Nephron progenitor cell (in vitro differentiated cells): ENCODE measurements at places on chromosomes 16 and 17.
A peak's percentile ranks its signal among the peaks of the same experiment; 100 is the strongest.

GRCh38 chr17:29331708-29332085, 37.7 kb upstream of the NUFIP2 start:
- peak overlapping the region; percentile 1 for H3K27ac ChIP-seq
- no peaks in the 10 kb centered on the region for H3K36me3 ChIP-seq
- H3K27me3 ChIP-seq, result peaks cover 8% of the 10 kb centered on the region
- H3K4me3 ChIP-seq, result no peak overlapping the region
- H3K4me1 ChIP-seq, result no peaks in the 10 kb centered on the region

DNA sequence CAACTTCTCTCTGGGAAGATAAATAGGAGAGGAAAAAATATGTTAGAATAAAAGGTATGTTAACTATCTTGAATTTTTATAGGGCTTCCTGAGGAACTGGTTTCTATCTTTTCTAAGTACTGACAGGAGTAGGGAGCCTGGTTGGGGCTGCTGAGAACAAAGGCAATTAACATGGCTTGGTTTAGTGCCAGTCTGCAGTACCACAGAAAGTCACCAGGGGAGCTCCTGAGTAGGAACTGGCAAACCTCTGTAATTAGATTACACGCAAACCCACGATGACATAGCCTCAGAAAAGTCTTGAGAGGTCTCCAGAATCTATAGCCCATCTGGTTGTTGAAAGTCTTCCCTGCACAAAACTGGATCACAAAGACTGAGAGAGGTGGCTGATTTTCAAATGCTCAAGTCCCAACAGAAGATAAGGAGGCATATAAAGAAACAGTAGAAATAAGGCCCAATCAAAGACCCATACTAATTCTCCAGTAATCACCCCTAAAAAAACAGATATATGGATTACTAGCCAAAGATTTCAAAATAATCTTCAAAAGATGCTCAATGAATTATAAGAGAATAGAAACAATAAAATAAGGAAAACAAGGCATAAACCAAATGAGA, 11.7 kb upstream of the CNTNAP4 start:
- H3K27me3 ChIP-seq, result no peaks in the 10 kb centered on the region
- H3K4me1 ChIP-seq, result no peaks in the 10 kb centered on the region
- H3K36me3 ChIP-seq, result peaks cover 11% of the 10 kb centered on the region
- no peak overlapping the region for H3K27ac ChIP-seq
- peak; percentile 47 for DNase-seq

DNA sequence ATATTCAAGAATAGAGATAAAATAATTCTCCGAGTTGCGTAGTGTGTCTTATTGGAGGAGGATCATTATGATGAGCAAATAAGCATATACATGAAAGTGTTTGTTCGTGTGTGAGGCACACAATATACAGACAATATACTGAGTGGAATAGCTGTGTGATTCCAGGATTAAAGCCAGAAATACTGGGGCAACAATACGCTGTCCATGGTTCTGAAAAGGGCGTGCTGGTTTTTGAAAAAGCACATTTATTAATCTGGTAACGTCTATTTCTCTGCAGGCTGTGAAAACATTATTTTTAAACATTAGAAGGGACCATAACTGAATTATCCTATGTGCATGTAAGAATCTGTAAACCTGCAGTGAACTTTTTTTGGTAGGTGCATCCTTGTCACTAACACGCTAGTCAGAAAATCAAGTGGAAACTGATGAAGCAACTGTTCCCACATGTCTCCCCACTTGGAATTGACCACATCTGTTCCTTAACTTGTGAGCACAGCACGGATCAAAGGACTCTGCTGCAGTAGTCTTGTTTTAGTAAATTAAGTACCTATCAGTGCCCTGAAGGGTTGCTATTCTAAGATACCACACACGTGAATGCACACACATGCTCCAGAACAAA, 346.0 kb downstream of the GRIN2A start:
- H3K27ac ChIP-seq, result no peak overlapping the region
- no peak overlapping the region for H3K4me3 ChIP-seq
- no peaks in the 10 kb centered on the region for H3K36me3 ChIP-seq
- H3K27me3 ChIP-seq, result no peaks in the 10 kb centered on the region
- H3K4me1 ChIP-seq, result no peaks in the 10 kb centered on the region

DNA sequence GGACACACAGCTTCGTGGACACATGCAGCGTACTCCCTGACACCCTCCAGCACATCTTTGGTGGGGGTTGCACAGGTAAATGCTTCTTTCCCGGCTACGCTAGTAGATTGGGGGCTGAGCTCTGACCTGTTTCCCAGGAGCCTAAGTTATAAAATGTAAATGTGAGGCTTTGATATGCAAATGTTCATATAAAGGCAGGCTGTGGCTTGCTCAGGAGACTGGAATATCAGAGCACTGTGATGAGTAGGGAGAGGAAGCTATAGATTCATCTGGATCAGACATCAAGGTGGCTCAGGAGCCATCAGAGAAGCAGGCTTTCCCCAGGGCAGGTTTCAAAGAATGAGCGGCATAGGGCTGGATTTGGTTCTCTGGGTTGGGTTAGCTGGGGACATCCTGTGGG, 3.4 kb upstream of the ETV4 start:
- peaks cover 69% of the 10 kb centered on the region for H3K4me1 ChIP-seq
- DNase-seq, result no peak
- H3K4me3 ChIP-seq, result no peak overlapping the region
- peaks cover 47% of the 10 kb centered on the region for H3K27me3 ChIP-seq
- H3K27ac ChIP-seq, result no peak overlapping the region

DNA sequence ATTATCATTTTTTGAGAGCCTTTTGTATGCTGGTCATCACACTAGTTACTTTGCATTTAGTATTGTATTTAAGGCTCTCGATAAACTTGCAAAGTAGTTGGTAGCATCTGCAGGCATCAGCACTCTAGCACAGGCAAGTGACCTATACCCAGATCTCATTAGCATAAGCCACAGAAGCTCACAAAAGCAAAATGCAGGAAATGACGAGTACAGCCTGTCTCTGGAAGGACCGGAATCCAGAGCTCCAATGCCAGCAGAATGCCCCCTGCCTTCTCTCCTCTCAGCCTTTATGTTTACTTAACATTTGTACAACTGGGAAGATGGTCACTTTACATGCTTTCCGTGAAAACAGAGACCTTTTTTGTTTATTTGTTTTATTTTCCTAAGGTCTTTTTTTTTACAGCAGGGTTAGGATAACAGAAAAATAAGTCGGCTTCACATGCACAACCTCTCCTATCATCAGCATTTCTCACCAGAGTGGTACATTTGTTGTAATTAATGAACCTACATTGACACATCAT, 45.4 kb upstream of the MYOCD start:
- H3K27me3 ChIP-seq, result peaks cover 3% of the 10 kb centered on the region
- H3K36me3 ChIP-seq, result no peaks in the 10 kb centered on the region
- DNase-seq, result no peak
- peaks cover 52% of the 10 kb centered on the region for H3K4me1 ChIP-seq

DNA sequence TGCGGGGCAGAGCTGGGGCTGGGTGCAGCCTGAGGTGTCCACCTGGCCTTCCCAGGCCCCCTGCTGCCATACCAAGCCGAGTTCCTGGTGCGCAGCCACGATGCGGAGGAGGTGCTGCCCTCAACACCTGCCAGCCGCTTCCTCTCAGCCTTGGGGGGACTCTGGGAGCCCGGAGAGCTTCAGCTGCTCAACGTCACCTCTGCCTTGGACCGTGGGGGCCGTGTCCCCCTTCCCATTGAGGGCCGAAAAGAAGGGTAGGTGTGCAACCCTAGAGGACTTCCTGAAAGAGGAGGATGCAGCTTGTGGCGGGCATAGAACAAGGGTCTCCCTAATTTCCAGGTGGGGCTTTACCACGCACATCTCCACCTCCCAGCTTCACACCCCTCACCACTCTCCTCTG, 2.5 kb downstream of the SGCA start:
- H3K4me1 ChIP-seq, result peaks cover 54% of the 10 kb centered on the region
- H3K4me3 ChIP-seq, result no peak overlapping the region
- no peak for DNase-seq
- H3K27me3 ChIP-seq, result peaks cover 5% of the 10 kb centered on the region

DNA sequence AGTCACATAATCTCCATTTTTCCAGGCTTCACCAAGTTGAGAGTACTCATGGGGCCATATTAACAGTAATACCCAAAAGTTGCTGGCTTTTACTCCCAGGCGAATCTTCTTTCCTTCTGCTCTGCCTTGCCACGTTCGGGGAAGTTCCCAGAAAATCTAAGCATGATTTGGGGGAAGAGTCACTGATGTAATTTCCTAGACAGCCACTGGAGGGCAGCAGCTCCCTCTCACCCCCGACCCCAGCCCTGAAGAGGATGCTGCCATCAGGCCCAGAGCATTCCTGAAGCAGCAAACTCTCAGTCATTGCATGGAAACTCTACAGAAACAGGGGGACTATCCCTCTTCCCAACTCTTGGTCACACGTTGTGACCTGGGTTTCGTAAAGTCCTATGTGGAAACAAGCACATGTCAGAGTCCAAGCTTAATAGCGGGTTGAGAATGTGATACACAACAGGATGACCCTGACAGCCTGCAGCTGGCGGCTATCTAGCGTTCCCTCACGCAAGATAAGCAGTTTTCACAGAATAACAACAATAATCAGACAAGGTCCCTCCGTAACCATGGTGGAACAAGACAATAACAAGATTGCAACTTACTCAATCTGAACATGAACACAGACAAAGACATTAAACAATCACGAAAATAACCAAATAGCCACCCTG, 43.8 kb upstream of the DHX40 start:
- no peak overlapping the region for H3K4me3 ChIP-seq
- H3K36me3 ChIP-seq, result no peaks in the 10 kb centered on the region
- H3K27me3 ChIP-seq, result peaks cover 9% of the 10 kb centered on the region
- H3K27ac ChIP-seq, result no peak overlapping the region
- peaks cover 10% of the 10 kb centered on the region for H3K4me1 ChIP-seq

DNA sequence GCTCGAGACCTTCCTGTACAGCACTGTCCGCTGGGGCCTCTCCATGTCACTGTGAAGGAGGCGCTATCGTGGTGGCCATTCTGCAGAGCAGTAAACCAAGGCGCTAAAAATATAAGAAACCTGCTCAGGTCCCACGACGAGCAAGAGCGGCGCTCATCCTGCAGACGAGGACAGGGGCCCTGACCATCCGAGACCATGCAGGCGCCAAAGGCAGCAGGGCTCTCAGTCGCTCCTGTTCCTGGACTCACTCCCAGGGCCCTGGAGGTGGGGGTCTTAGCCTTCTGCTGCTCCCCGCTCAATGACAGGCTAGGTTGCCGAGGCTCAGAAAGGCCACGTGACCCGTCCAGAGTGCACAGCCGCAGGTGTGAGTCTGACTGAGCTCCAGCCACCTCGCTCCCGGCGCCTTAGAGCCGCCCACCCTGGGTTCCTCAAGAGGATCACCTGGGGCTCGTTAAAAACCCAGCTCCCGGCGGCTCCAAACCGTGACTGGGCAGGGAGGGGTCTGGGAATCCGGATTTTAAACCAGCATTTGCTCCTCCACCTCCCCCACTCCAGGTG, 509 bp upstream of the ATP2C2 start:
- DNase-seq, result no peak
- peaks cover 70% of the 10 kb centered on the region for H3K27me3 ChIP-seq
- H3K4me3 ChIP-seq, result peak overlapping the region; percentile 36
- H3K36me3 ChIP-seq, result no peaks in the 10 kb centered on the region

- H3K36me3 ChIP-seq, result no peaks in the 10 kb centered on the region
- peaks cover 4% of the 10 kb centered on the region for H3K4me1 ChIP-seq
- DNase-seq, result no peak
- no peak overlapping the region for H3K27ac ChIP-seq
- H3K4me3 ChIP-seq, result no peak overlapping the region
These were observed 18.6 kb upstream of the C16orf78 start for GRCh38 chr16:49354991-49355390.

DNA sequence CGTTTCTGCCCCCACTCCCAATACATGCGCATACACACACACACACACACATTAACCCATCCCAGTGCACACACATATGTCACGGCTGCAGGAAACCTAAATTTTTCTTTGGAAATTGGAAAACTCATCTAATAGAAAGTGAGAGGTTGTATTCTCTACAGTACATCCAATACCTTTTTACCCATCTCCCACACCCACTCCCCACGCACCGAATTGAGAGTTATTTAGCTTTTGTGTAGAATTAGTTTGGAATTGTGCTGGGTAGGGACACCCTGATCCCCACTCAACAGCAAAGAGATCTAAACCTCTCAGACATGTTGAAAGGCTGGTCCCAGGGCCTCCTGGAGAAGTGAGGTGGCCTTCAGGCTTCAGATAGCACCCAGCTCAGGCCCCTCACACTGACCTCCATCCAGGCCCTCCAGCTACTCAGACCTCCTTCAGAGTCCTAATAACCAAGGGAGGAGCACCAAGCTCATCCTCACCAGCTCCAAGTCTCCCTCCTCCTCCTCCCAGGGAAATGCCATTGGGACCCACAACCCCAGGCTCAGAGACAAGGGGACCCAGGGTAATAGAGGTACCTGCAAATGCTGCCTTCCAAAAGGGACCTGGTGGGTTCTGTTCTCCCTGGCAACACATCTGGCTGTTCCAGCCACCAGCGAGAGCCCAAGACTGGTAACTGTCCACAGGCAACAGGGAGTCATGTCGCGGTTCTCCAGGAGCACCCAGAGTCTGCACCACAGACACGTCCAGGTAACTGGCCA, 955 bp downstream of the HOXB13 start:
- DNase-seq, result no peak
- H3K27ac ChIP-seq, result no peak overlapping the region
- peaks cover 100% of the 10 kb centered on the region for H3K27me3 ChIP-seq
- peaks cover 49% of the 10 kb centered on the region for H3K4me1 ChIP-seq

- H3K36me3 ChIP-seq, result peaks cover 49% of the 10 kb centered on the region
- no peaks in the 10 kb centered on the region for H3K4me1 ChIP-seq
- no peak overlapping the region for H3K4me3 ChIP-seq
- peaks cover 2% of the 10 kb centered on the region for H3K27me3 ChIP-seq
These were observed 277.0 kb downstream of the IRX3 start for GRCh38 chr16:54009464-54010176.

DNA sequence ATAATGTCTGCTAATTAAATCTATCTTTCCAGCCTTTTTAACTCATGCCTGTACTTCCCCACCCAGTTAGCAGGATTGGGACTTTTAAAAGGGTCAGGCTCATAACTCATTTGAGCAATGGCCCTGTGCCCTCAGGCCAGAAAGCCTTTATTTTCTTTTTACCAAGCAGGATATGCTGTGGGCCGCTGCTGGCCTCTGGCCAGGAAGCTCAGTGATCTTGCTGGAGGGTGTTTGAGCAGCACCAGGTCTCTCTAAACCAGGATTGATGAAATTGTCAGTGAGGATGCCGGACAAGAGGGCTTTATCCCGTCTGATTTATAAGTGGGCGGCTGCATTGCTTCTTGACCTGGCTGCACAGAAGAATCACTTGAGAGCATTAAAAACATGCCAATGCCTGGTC, 187.8 kb downstream of the RAB11FIP4 start:
- no peak for DNase-seq
- no peak overlapping the region for H3K27ac ChIP-seq

GRCh38 chr16:79278506-79278905, 322.0 kb downstream of the MAF start:
- H3K27me3 ChIP-seq, result peaks cover 28% of the 10 kb centered on the region
- H3K27ac ChIP-seq, result peak overlapping the region; percentile 69

DNA sequence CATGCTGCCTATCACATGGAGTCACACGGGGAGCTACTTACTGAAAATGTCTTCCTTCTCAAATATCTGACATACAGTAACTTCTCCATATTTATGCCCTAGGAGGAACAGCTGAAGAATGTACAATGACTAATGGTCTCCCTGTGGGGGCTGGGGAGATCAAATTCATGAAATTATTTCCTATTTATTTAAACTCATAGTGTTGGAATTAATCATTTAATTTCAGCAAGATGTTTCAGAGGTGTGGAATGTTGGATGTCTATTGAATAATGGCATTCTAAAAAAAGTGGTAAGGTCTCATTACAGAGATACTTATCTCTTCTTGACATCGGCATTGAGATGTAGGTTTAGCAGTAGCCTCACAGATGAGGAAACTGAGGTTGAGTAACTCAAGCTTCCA, 214.3 kb upstream of the CDH11 start:
- no peak overlapping the region for H3K27ac ChIP-seq
- H3K4me3 ChIP-seq, result no peak overlapping the region
- peaks cover 4% of the 10 kb centered on the region for H3K27me3 ChIP-seq
- H3K36me3 ChIP-seq, result no peaks in the 10 kb centered on the region
